ENCODE measurements at places on chromosomes 2 and 18. TPM values are rescaled to one million over a fixed set of nuclear protein-coding genes. Genes with fewer than 3 reads are reported as not detected.

Gene CFAP210
- total RNA-seq: not detected

Gene RPRM
- under 0.01 TPM for total RNA-seq

GRCh38 chr2:46091004-46091403 is 206.2 kb upstream of the EPAS1 start:
- no peak for DNase-seq

DNA sequence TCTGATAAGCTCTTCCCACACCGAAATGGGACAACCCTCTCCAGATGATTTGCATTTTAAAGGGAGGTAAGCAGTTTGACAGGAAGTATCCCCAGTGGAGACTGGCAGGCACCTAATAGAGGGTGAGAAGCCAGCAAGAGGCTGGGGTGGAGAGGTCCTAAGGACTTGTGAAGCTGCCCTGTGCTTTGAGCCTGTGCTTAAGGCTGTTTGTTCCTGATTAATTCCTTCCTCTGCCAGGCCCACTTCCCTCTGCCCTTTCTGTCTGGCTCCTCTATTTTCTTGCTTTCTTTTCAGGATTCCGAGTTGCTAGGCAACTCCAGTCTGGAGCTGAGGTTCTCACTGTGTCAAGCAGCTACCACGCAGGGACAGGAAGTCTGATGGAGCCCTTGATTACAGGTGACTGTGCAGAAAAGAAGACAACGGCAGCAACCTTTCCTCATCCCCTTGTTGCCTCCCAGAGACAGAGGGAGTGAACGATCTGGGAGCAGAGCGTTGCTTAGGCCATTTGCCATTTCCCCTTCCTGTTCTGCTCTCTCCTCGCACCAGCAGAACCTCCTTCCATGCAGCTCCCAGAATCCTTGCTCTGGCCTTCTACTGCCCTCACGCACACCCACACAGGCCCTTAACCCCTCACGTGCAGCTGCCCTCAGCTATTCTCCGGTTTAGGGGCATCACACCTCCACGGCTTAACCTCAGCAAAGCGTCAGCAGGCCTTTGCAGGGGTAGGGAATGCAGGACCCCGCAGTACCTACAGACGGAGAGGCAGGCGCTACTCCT is 103.6 kb upstream of the CELF4 start:
- no peak for DNase-seq

Gene CHRNG
- total RNA-seq: not detected

Gene STON1
- 3.5 TPM for total RNA-seq

DNA sequence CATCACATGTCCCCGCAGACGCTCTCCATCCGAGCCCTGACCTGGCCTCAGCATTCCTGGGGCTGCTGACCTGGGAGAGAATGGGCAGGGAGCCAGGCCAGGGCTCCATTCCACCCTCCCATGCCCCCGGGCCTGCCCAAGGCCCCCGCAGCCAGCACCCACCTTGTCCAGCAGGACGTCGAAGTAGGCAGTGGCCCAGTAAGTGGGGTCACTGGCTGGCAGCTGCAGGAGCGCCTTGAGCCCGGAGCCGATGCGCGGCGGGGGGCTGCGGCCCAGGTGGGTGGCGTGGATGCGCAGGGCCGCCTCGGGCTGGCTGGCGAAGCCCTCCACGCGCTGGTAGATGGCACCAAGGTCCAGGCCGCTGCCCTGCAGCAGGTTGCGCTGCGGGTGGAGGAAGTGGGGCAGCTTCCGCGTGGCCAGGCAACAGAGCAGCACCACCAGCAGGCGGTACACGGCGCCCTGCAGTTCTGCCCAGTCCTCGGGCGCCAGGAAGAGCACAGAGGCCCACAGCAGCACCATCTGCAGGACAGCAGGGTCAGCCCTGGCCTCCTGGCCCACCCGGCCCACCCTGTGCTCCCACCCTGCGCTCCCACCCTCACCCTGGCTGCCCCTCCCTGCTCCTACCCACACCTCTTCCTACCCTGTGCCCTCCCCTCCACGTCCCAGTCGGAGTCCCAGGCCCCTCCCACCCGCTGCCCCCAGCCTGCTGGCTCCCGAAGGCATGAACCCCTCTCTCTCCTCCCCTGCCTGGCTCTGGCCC is 7.6 kb downstream of the MAB21L4 start:
- no peak for DNase-seq

DNA sequence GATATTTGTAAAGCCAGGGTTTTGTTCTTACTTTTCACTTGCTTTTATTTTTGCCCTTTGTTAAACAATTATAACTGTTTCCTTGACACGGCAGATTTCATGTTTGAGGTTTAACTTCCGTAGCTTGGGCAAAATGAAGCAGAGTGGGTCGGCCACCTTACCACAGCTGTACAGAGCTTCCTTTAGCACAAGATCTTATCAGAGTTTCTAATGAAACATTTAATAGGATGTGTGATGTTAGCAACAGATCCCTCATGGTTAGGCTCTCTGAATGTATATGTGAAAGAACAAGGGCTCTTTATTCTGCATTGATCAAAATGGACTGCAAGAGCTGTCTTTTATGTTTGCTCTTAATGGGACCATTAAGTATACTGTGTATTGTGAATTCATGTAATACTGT is 22.3 kb downstream of the RNF125 start:
- peak; percentile 93 for DNase-seq
